ENCODE measurements at places on chromosomes 13 and 19.

- H3K36me3 ChIP-seq = peaks cover 63% of the 10 kb centered on the region
- H3K27me3 ChIP-seq = no peaks in the 10 kb centered on the region
- peak overlapping the region; percentile 40 for H3K27ac ChIP-seq
- DNase-seq = no peak
- H3K4me1 ChIP-seq = peaks cover 26% of the 10 kb centered on the region
Observed at GRCh38 chr19:16085115-16085514, 8.8 kb downstream of the TPM4 start.

- no peaks in the 10 kb centered on the region for H3K27me3 ChIP-seq
- peaks cover 54% of the 10 kb centered on the region for H3K4me1 ChIP-seq
- H3K36me3 ChIP-seq = peaks cover 72% of the 10 kb centered on the region
- no peak overlapping the region for H3K4me3 ChIP-seq
- peak overlapping the region; percentile 66 for H3K27ac ChIP-seq
Observed at GRCh38 chr13:110503037-110503901, 58.3 kb downstream of the RAB20 start.

DNA sequence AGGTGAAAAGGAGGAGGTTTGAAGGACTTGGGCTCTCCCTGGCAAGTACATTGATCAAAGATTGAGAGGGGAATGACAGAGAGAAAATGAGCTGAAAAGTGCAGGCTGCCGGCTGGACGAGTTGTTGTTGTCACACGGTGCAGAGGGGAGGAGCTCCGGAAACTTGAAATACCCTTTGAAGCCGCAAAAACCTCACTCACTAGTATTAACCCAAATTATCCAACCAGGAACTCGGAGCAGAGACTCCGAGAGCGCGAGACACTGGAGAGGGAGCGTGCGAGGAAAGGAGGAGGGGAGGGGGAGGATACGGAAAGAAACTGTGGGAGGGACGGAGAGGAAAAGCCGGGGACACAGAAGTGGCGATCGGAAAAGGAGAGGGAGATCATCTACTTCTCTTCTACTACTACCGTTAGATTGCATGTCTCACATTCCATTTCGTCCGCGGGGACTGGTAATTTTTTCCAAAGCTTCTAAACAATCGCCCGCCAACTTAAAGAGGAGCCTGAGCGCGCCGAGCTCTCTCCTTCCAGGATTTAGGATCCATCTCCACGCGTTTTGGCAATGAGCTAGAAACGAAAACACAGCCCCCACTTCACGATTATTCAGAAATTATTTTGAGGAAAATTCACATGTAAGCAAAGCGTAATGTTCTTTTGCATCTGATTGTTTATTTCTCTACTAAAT, at the start of gene DACH1:
TSS of gene DACH1 (minus strand) at position 74 of the 684 bp plus-strand sequence.
- DNase-seq = no peak
- H3K27me3 ChIP-seq = peaks cover 83% of the 10 kb centered on the region
- H3K4me1 ChIP-seq = peaks cover 24% of the 10 kb centered on the region
- H3K4me3 ChIP-seq = peak within 1 kb of the TSS; percentile 91
- H3K36me3 ChIP-seq = no peaks in the 10 kb centered on the region
- no peak within 1 kb of the TSS for H3K27ac ChIP-seq

DNA sequence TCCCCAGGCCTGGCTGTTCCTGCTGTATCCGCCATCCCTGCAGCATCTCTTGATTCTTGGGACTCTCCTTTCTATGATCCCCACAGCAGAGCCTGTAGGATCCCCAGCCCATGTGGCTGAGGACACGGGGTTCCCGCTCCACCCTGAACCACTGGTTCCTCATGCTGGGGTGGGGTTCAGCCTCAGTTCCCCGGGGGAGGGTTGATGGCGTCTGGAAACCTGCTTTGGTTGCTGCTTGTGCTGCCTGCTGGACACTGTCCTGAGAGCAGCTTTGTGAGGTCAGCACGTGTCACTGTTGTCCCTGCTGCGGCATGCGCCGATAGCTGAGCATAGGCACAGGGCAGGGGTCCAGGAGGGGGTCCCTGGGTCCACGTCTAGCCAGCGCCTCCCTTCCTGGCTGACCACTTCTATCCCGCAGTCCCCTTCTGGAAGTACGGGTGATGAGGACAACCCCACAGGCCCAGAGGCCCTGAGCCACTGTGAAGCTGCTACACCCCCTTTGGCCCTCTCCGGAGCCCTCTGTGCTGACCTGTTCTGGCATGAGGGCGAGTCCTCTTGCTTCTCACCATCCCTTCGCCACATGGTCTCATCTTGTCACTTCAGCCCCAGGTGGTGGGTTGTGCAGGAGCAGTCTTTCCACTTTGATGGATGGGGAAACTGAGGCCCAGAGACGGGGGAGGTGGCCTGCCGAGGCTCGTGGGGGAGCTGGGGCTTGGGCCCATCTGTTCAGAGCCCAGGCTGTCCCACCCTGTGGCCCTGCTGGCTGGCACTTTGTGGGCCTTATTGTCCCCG, 5.5 kb downstream of the EPN1 start:
- no peak overlapping the region for H3K4me3 ChIP-seq
- H3K36me3 ChIP-seq = peaks cover 15% of the 10 kb centered on the region
- no peaks in the 10 kb centered on the region for H3K27me3 ChIP-seq
- no peak for DNase-seq

DNA sequence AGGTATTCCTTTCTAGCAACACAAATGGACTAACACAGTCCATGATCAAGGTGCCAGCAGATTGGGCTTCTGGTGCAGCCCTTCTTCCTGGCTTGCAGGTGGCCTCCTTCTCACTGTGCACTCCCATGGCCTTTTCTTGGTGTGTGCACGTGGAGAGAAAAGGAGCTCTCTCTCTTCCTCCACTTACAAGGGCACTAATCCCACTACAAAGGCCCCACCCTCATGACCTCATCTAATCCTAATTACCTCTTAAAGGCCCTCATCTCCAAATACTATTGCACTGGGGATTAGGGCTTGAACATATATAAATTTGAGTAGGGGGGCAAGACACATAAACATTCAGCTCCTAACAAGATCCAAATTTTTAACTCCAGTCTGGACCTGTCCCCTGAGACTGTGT, 19.7 kb upstream of the FARP1 start:
- H3K27me3 ChIP-seq = no peaks in the 10 kb centered on the region
- H3K4me3 ChIP-seq = no peak overlapping the region

DNA sequence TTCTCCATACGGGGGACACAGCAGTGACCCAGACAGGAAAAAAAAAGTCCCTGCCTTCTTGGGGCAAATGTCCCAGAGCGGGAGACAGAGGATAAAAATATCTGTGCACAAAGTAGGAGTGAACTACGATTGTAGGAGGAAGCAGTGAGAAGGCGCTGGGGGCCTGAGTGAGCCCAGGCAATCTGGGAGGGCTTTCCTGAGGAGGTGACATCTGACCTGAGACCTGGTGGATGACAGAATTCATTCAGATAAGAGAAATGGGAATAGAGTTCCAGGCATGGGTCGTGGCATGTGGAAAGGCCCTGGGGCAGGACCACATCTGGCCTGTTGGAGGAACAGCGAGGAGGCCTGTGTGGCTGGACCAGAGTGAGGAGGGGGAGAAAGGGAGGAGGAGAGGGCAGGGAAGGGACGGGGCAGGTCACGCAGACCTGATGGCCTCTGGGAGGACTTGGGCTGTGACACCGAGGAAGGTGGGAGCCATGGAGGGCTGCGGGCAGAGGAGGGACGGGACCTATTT, 50.2 kb upstream of the NFIC start:
- DNase-seq = no peak
- peaks cover 18% of the 10 kb centered on the region for H3K27me3 ChIP-seq
- H3K36me3 ChIP-seq = no peaks in the 10 kb centered on the region
- no peak overlapping the region for H3K27ac ChIP-seq
- H3K4me3 ChIP-seq = no peak overlapping the region
- H3K4me1 ChIP-seq = no peaks in the 10 kb centered on the region
